ENCODE measurements at places on chromosomes 6 and 20.
A peak's percentile ranks its signal among the peaks of the same experiment; 100 is the strongest.

DNA sequence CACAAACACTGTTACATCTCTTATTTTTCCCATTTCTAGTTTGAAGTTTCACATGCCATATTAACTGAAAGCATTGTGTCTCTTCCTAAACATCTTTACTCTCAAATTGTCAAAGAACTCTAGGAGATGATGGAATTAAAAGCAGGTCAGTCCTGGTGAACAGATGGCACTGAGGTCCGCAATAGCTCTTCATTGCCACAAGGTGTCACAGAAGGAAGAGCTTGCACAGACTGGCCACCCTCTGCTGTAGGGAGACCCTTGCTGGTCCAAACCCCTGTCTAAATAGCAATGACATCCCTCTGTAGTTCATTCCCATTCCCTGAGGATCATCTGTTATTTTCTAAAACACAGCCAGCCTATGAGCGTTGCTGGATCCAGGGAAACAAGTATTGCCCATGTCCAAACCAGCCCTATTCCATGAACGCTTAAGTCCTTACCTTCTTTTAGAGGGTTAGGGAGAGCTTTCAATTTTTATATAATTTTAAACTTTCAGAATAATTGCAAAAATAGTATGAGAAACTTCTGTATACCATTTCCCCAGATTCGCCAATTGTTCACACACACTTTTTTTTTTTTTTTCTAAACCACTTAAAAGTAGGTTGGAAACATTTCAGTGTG is 10.1 kb upstream of the HDAC2 start:
- peak; percentile 41 for DNase-seq

DNA sequence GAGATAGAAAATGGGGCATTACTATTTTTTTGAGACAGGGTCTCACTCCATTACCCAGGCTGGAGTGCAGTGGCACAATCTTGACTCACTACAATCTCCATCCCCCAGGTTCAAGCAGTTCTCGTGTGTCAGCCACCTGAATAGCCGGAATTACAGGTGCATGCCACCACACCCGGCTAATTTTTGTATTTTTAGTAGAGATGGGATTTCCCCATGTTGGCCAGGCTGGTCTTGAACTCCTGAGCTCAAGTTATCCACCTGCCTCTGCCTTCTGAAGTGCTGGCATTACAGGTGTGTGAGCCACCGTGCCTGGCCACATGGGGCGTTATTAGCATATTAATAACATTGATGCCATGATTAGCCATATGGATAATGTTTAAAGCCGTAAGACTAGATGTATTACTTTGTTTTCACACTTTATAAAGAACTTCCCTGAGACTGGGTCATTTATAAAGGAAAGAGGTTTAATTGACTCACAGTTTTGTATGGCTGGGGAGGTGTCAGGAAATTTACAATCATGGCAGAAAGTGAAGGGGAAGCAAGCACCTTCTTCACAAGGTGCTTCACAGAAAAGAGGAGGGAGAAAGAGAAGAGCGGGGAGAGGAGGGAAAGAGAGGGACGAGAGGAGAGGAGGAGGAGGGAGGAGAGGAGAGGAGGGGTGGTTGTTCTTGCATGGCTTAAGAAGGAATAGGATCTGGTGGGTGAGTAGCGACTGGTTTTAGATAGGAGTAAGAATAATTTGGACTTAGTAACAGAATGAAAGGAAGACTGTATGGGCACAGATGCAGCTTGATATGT is 51.9 kb downstream of the MYO6 start:
- no peak for DNase-seq

- DNase-seq: no peak
Measured at GRCh38 chr6:6277413-6277812, 43.0 kb downstream of the F13A1 start.

DNA sequence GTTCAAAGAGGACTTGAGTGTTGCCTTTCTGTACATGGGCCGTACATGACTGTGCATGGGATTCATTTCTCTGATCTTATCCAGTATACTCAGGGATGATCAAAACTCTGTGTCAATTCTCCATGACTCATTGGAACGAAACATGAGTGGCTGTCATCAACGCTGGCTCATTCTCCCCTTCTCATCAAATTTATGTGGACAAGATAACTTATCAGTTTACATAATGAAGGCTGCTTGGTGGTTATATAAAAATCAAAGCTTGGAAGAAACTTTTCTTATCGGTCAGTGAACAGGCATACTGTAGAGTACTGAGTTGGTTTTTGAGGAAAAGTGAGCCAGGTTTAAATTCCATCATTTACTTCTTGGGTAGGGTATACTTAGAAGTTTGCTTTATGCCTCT is 24.9 kb downstream of the CRISP1 start:
- DNase-seq: no peak

- peak; percentile 37 for DNase-seq
Measured at GRCh38 chr20:34771680-34772081, 53.8 kb downstream of the NCOA6 start.

GRCh38 chr6:131761060-131761761 is 46.6 kb upstream of the ENPP1 start:
- DNase-seq: peak; percentile 65

GRCh38 chr20:57596998-57597939 is 23.0 kb downstream of the ZBP1 start:
- DNase-seq: peak; percentile 44

DNA sequence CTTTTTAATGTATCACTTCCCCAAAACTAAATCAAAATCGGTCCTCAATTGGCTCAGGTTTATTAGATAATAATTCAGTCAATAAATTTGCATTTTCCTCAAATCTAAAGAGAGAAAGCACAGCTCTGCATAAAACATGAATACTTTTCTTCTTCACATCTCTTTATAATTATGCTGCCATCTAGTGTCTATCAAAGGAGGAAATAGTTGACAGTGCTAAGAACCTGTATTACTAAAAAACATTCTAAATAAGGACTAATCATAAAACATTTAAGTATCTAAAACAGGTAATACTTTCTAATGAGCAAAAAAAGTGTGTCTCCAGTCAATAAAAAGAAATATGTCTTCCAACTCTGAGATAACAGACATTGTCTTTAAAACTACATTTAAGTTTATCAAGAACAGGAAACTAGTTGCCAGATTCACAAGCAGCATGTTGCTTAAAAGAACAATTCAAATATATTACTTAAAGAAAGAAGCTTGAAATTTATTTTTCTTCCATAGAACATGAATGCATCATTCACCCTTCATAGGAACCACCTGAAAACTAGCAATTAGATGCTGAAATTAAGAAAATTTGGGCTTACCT is 56.5 kb upstream of the DST start:
- DNase-seq: peak; percentile 52

DNA sequence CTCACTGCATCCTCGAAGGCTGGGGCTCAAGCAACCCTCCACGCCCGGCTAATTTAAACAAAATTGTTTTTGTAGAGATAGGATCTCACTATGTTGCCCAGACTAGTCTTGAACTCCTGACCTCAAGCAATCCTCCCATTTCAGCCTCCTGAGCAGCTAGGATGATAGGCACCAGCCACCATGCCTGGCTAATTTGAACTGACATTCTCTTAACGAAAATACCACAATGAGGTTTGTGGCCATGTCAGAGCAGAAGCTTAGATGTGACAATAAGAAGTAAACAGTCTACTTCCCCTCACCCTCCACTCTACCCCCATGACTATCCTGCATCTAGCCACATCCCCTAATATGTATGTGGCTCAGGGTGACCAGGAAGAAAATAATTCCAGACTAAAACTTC is 74.8 kb upstream of the PLCB4 start:
- no peak for DNase-seq

DNA sequence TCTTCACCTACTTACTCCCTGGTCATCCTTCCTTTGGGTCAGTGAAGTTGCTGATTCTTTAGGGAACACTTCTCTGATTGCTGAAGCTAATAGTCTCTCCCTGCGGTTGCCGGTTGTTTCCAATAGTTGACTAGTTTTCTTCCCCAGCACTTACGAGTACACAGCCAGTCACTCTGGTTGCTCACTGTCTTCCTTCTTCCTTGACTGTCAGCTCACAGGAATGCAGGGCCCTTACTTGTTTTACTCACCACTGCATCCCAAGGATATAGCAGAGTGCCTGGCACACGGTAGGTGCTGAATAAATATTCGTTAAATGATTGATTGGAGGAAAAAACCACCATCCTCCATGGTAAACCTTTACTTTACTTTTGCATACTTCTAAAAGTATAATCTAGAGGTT is 345.0 kb downstream of the QKI start:
- DNase-seq: peak; percentile 72

- DNase-seq: no peak
Measured at GRCh38 chr20:17273717-17274116, 46.9 kb downstream of the PCSK2 start.

DNA sequence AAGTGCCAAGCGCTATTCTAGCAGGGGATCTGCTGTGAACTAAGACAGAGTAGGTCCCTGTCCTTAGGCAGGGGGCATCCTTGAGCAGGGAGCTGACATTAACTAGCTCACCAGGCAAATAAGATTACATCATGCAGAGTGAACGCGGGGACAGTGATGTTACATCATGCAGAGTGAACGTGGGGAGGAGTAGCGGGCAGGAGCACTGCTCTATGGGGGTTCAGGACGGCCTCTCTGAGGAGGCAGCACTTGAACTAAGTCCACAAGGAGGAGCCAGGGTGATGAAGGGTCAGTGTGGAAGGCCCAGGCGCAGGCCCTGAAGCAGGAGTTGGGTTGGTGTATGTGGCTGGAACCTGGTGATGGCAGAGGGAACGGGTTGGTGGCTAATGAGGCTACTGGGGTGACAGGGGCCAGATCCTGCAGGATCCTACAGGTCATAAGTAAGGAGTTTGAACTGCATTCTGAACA is 38.7 kb downstream of the KAT14 start:
- no peak for DNase-seq

- DNase-seq: peak; percentile 25
Measured at GRCh38 chr20:3767110-3767426, 485 bp downstream of the ADISSP start.

- DNase-seq: no peak
Measured at GRCh38 chr20:32326504-32326845, 31.7 kb upstream of the ASXL1 start.

DNA sequence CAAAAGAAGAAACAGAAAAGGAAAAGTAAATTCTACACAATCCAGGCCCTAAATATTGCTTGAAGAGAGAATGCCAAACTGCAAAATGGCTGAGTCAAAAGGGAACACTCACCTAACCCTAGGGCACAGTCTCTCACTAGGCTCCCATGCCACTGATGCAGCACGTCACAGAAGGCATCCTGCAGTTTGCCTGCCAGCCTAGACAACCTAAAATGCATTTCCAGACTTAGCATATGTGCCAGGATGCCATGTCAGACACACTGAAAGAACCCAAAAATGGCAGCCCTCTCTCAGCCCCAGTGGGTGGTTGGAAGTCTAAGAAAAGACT is 10.6 kb upstream of the SIRPD start:
- DNase-seq: no peak

GRCh38 chr20:19691125-19691524 is 66.9 kb upstream of the RIN2 start:
- DNase-seq: no peak

- DNase-seq: no peak
Measured at GRCh38 chr6:109872968-109873545, 105.1 kb upstream of the GPR6 start.

GRCh38 chr6:40695750-40696415 is 108.7 kb upstream of the LRFN2 start:
- no peak for DNase-seq

- no peak for DNase-seq
Measured at GRCh38 chr6:20237677-20238460, 25.6 kb upstream of the MBOAT1 start.

GRCh38 chr6:110530671-110531070 is 54.3 kb upstream of the SLC22A16 start:
- DNase-seq: peak; percentile 29

- peak; percentile 30 for DNase-seq
Measured at GRCh38 chr6:11824986-11825385, 46.4 kb upstream of the ADTRP start.

DNA sequence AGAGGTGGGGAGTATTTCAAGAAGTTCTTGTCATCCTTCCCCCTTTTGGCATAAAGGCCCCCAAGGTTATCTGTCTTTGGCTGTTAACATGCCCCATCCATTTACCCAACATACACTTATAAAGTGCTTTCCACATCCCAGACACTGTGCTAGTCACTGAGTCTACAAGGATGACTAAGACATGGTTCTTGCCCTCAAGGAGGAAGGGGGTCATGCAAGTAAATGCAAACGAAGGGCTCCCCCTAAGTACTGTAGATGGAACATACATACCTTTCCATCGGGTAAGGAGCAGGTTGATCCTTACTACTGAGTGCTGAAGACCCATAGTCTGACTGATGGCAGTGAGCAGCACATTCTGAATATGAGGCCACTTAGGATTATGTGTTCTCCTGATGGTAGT is 38.3 kb downstream of the HECA start:
- no peak for DNase-seq

- DNase-seq: no peak
Measured at GRCh38 chr20:3014179-3014578, 29.2 kb upstream of the GNRH2 start.

Data from EH (cell line).